ENCODE measurements at places on chromosomes 13 and 19. TPM values are rescaled to one million over a fixed set of nuclear protein-coding genes. Genes with fewer than 3 reads are reported as not detected.

DNA sequence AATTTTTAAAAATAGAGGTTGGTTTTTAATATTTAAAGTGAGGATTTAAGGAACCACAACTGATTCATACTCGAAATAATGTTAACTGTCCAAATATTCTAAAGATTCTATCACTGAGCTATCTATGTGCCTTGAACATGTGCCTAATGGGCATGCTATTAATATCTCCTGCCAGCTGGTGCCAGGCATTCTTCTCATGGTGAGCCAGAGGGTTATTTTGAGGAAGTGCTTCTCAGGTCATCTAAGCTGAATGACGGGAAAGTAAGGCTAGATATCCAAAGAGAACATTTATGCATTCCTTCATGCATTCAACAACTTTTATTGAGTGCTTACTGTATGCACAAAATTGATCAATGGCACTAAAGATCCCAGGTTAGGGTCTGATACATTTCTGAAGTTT is 138.2 kb downstream of the PIBF1 start:
- no peaks in the 10 kb centered on the region for H3K36me3 ChIP-seq
- no peak overlapping the region for H3K27ac ChIP-seq
- DNase-seq: no peak
- no peaks in the 10 kb centered on the region for H3K4me1 ChIP-seq
- no peak overlapping the region for H3K4me3 ChIP-seq

Gene ATP11A
- 40.0 TPM for total RNA-seq

GRCh38 chr19:45879055-45879454 is 6.9 kb downstream of the IRF2BP1 start:
- peak overlapping the region; percentile 87 for H3K27ac ChIP-seq
- H3K36me3 ChIP-seq: no peaks in the 10 kb centered on the region
- H3K4me3 ChIP-seq: peak overlapping the region; percentile 24
- no peaks in the 10 kb centered on the region for H3K4me1 ChIP-seq

Gene ZNF576
- 7.7 TPM for total RNA-seq
